Mesenchymal stem cell (in vitro differentiated cells and primary cell): ENCODE measurements at places on chromosomes 16 and 17.
A peak's percentile ranks its signal among the peaks of the same experiment; 100 is the strongest.

DNA sequence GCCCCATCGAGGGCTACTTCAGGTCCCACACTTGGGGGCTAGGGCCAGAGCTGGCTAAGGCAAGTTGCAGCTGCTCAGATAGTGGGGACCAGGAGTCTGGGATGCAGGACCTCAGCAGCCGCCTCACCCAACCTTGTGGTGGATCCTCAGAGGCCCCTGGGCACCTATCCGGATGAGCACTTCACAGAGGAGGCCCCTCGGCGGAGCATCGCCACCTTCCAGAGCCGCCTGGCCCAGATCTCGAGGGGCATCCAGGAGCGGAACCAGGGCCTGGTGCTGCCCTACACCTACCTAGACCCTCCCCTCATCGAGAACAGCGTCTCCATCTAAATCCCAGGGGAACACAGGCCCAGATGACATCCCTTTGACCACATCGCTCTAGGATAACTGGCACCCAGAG is 9.4 kb downstream of the ALOX15B start:
- no peak overlapping the region for H3K27ac ChIP-seq
- H3K4me3 ChIP-seq: no peak overlapping the region
- no peaks in the 10 kb centered on the region for H3K4me1 ChIP-seq
- peaks cover 40% of the 10 kb centered on the region for H3K27me3 ChIP-seq
- H3K36me3 ChIP-seq: no peaks in the 10 kb centered on the region

DNA sequence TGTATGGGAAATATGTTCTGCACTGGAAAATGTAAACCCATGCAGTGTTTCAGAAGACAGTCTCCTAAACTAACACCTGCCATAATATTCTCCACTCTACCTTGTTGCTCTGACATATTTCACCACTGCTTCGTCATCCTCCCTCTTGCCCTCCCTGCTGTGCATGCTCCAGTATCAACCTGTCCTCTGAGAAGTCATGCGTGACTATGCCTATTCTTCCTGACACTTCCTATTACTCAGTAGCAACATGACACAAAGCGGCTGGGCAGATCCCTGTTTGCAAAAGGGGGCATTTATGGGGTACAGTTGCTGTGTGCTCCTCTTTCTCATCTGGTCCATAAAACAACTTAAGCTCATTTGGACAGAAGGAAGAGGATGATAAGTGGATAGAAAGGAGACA is 805.6 kb upstream of the EEF2KMT start:
- H3K27ac ChIP-seq: no peak overlapping the region
- no peaks in the 10 kb centered on the region for H3K4me1 ChIP-seq
- H3K36me3 ChIP-seq: no peaks in the 10 kb centered on the region
- no peaks in the 10 kb centered on the region for H3K27me3 ChIP-seq

DNA sequence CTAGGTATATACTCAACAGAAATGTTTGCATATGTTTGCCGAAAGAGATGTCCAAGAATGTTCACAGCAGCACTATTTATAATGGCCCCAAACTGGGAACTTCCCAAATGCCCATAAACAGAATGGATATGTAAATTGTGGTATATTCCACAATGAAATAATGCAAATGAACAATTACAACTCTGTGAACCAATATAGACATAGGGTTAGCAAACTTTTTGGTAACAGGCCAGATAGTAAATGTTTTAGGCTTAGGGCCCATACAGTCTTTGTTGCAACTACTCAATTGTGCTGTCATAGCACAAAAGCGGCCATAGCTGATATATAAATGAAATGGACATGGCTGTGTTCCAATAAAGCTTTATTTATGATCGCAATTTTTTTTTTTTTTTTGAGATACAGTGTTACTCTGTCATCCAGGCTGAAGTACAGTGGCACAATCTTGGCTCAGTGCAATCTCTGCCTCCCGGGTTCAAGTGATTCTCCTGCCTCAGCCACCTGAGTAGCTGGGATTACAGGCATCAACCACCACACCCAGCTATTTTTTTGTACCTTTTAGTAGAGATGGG is 16.5 kb downstream of the XYLT1 start:
- H3K27me3 ChIP-seq: no peaks in the 10 kb centered on the region
- no peak for DNase-seq
- H3K4me1 ChIP-seq: no peaks in the 10 kb centered on the region
- H3K36me3 ChIP-seq: no peaks in the 10 kb centered on the region

GRCh38 chr17:29303386-29303785 is 9.4 kb upstream of the NUFIP2 start:
- no peak for DNase-seq
- no peaks in the 10 kb centered on the region for H3K4me1 ChIP-seq
- no peaks in the 10 kb centered on the region for H3K27me3 ChIP-seq
- no peaks in the 10 kb centered on the region for H3K36me3 ChIP-seq
- no peak overlapping the region for H3K4me3 ChIP-seq

DNA sequence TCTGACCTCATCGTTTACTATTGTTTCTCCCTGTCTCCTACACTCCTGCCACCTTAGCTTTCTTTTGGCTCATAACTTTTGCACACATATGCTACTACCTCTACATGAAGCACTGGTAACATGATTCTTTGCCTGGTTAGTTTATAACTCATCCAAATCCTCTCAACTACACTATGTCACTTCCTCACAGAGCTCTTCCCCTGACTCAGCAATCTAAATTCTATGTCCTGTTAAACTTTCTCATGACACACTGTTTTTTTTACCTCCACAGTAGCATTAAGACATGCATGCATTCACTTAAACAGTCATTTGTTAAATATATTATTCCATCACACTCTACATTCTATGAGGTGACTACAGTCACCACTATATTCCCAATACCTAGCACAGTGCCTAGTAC is 19.7 kb downstream of the APPBP2 start:
- peaks cover 10% of the 10 kb centered on the region for H3K36me3 ChIP-seq
- H3K4me3 ChIP-seq: no peak overlapping the region
- peaks cover 17% of the 10 kb centered on the region for H3K4me1 ChIP-seq
- no peaks in the 10 kb centered on the region for H3K27me3 ChIP-seq
- DNase-seq: peak; percentile 88

GRCh38 chr17:7250695-7251627 is 573 bp downstream of the CTDNEP1 start:
- H3K36me3 ChIP-seq: peaks cover 32% of the 10 kb centered on the region
- peak overlapping the region; percentile 85 for H3K4me3 ChIP-seq
- H3K4me1 ChIP-seq: peaks cover 15% of the 10 kb centered on the region
- H3K27ac ChIP-seq: peak overlapping the region; percentile 61
- peak; percentile 40 for DNase-seq
- no peaks in the 10 kb centered on the region for H3K27me3 ChIP-seq

DNA sequence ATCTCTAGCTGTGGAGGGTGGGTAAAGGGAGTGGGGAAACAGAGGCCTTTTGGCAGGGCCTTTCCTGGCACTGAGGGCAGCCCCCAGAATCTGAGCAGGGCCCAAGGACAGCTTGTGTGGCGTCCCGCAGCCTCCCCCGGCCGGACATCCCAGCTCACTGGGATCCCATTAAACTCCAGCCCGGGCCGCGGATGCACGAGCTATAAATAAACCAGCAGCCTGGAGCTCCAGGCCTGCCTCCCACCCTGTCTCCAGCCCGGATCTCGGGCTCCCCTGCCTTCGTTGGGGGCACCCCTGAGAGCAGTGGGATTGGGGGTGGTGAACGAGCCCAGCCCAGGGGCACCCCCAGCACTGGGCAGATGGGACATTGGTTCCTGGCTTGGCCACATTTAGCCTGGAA is 13.8 kb upstream of the AATK start:
- H3K27ac ChIP-seq: no peak overlapping the region
- DNase-seq: no peak
- no peak overlapping the region for H3K4me3 ChIP-seq

DNA sequence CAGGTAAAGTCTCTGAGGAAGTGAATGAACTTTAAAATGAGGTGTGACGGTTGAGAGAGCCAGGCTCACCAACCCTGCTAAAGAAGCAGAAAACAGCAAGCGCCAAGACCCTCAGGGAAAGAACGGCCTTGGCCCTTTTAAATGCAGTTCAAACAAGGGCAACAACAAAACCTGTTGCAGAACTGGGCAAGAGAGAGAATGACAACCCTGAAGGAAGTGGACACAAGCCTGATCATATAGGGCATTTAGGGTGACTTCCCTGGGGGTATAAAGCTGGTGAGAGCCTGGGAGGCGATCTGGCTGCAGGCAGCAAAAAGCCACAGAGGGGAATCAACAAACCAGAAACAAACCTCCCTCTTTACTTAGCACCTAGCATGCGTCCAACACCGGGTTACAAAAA is 1.0 kb downstream of the CPPED1 start:
- peak overlapping the region; percentile 92 for H3K4me3 ChIP-seq
- H3K36me3 ChIP-seq: no peaks in the 10 kb centered on the region
- no peak for DNase-seq
- H3K4me1 ChIP-seq: peaks cover 8% of the 10 kb centered on the region

GRCh38 chr17:1686086-1686485 is 1.4 kb upstream of the PRPF8 start:
- DNase-seq: no peak
- H3K4me3 ChIP-seq: no peak overlapping the region
- peaks cover 8% of the 10 kb centered on the region for H3K4me1 ChIP-seq

- H3K27me3 ChIP-seq: no peaks in the 10 kb centered on the region
- no peak overlapping the region for H3K4me3 ChIP-seq
- H3K36me3 ChIP-seq: peaks cover 63% of the 10 kb centered on the region
- H3K4me1 ChIP-seq: peaks cover 5% of the 10 kb centered on the region
- no peak overlapping the region for H3K27ac ChIP-seq
Measured at GRCh38 chr17:75498726-75499213, 16.6 kb downstream of the CASKIN2 start.

DNA sequence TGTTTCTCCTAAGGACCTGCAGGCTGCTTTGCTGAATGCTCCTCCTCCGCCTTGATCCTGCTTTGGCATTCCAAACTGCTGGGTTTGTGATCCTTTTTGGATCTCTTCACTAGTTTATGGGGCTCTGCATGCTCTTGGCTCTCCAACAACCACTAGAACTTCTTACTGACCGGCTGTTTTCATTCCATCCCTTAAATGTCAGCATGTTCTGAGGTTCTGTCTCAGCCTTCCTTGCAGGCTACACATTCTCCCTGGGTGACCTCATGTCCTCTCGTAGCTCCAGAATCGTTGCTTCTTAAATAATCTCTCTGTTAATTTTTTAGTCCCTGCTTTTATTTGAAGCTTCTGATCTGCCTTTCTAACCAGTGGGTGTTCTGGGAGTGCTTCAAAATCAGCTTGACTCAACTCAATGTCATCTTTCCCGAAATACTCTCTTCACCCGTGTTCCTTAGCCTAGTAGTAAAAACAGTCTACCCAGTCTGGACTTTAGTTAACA is 119.0 kb upstream of the HS3ST2 start:
- peaks cover 2% of the 10 kb centered on the region for H3K4me1 ChIP-seq
- peak; percentile 37 for DNase-seq
- H3K36me3 ChIP-seq: no peaks in the 10 kb centered on the region
- H3K27ac ChIP-seq: peak overlapping the region; percentile 66

GRCh38 chr17:17220529-17220928 is 14.4 kb upstream of the PLD6 start:
- H3K27ac ChIP-seq: no peak overlapping the region
- H3K4me1 ChIP-seq: peaks cover 2% of the 10 kb centered on the region
- no peak overlapping the region for H3K4me3 ChIP-seq
- DNase-seq: no peak

- H3K27ac ChIP-seq: no peak overlapping the region
- no peak overlapping the region for H3K4me3 ChIP-seq
- H3K4me1 ChIP-seq: peaks cover 18% of the 10 kb centered on the region
Measured at GRCh38 chr17:76243826-76244679, 3.8 kb upstream of the RNF157 start.

DNA sequence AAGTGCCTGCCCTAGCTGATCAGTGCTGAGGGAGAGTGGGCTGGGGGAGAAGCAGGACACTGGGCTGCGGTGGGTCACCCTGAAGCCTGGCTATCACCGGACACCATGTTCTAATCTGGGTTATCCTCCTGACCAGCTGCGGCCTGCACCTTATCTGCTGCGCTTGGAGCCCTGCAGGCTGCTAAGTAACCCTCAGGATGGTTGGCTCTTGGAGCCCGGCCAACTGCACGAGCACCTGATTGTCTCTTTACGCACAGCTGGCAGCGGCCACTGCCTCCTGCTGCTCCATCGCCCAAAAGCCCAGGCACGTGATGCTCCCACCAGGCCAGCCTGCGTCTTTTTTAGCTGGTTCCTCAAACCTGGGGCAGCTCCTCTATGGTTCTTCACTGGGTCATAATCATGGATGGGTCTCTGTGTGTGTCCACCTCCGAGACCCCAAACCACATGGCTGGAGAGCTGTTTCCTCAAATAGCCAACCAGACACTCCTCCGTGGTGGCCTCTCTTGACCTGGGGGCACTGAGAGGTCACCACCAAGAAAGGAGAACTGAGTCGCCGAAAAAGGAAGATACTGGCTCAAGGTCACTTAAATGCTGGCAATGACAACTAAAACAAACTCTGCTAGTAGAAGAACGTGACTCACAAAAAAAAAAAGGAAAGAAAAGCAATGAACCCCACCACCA is 21.7 kb downstream of the SPHK1 start:
- H3K27ac ChIP-seq: no peak overlapping the region
- no peaks in the 10 kb centered on the region for H3K27me3 ChIP-seq
- no peak overlapping the region for H3K4me3 ChIP-seq
- no peak for DNase-seq
- peaks cover 12% of the 10 kb centered on the region for H3K4me1 ChIP-seq

GRCh38 chr16:2716948-2717347 is 3.1 kb downstream of the PRSS27 start:
- DNase-seq: no peak
- no peak overlapping the region for H3K27ac ChIP-seq
- H3K4me3 ChIP-seq: no peak overlapping the region
- no peaks in the 10 kb centered on the region for H3K36me3 ChIP-seq
- no peaks in the 10 kb centered on the region for H3K27me3 ChIP-seq
- peaks cover 20% of the 10 kb centered on the region for H3K4me1 ChIP-seq

DNA sequence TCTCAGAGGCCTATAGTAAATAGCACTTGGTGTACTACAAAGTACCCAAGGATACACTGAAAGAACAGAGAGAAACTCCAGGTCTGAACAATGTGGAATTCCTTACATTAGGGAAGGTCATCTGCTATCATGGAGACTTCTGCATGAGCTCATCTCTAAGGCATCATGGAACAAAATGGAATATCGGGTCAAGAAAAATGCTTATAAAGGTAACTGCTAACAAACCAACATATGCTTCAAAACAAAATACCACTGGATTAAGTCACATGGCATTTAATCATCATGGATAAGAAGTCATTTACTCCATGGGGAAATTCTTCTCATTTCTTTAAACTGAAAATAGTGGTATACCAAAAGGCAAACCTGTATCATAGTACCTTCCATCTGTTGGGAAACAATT is 34.2 kb downstream of the TXNDC11 start:
- no peaks in the 10 kb centered on the region for H3K27me3 ChIP-seq
- no peak for DNase-seq
- H3K36me3 ChIP-seq: peaks cover 36% of the 10 kb centered on the region
